ENCODE measurements at places on chromosomes 12 and 14.
A peak's percentile ranks its signal among the peaks of the same experiment; 100 is the strongest.

DNA sequence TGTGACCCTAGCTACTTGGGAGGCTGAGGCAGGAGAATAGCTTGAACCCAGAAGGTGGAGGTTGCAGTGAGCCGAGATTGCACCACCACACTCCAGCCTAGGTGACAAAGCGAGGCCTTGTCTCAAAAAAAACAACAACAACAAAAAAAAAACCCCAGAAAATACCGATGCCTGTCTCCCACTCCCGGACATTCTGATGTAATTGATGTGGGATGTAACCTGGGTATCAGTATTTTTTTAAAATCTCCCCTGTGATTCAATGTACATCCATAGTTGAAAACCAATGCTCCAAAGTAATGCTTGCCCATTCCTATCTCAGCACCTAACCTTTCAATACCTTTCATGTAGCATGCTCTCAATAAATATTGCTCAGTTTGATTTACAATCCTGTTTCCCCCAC is 11.7 kb upstream of the TMED10 start:
- no peak for DNase-seq
- peaks cover 3% of the 10 kb centered on the region for H3K4me1 ChIP-seq
- no peak overlapping the region for H3K4me3 ChIP-seq
- peaks cover 6% of the 10 kb centered on the region for H3K27me3 ChIP-seq

DNA sequence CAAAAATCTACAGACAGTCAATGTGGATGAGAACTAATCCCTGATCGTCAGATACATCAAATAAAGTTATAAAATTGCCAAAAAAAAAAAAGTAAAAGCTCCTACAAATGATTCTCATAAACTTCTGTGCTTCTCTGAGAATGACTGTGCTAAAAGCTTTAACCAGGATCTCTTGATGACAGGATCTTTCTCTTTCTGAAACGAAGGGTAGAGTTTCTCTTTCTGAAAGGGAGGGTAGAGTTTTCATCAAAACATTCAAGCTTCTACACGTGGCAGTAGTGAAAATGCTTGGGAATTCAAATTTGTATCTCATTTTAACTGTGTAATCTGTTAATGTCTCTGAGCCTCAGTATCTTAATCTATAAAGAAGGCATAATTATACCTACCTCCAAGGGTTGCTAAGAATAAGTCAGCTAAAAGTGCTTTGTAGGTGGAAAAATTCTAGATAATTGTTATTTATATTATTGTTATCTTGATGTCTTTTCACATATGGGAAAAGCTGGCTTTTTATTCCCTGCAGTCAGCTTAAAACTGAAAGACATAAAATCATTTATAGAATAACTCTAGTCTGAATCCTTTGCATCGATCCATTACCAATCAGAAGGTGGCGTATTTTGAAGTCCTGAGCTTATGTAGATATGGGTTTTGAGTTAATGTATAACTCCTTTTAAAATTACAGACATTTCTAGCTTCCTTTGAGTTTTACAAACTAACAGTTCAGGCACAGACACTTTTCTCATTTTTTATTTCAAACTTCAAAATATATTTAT is 157.4 kb downstream of the DACT1 start:
- no peak overlapping the region for H3K4me3 ChIP-seq
- H3K27ac ChIP-seq = no peak overlapping the region
- no peak for DNase-seq
- peaks cover 11% of the 10 kb centered on the region for H3K27me3 ChIP-seq
- H3K36me3 ChIP-seq = no peaks in the 10 kb centered on the region

- H3K4me3 ChIP-seq = peak overlapping the region; percentile 1
- H3K27ac ChIP-seq = no peak overlapping the region
- no peak for DNase-seq
Measured at GRCh38 chr12:101642115-101643067, 47.6 kb downstream of the MYBPC1 start.

- H3K36me3 ChIP-seq = no peaks in the 10 kb centered on the region
- H3K4me3 ChIP-seq = no peak overlapping the region
- H3K27ac ChIP-seq = no peak overlapping the region
Measured at GRCh38 chr12:83145325-83145840, 458.7 kb downstream of the TMTC2 start.

DNA sequence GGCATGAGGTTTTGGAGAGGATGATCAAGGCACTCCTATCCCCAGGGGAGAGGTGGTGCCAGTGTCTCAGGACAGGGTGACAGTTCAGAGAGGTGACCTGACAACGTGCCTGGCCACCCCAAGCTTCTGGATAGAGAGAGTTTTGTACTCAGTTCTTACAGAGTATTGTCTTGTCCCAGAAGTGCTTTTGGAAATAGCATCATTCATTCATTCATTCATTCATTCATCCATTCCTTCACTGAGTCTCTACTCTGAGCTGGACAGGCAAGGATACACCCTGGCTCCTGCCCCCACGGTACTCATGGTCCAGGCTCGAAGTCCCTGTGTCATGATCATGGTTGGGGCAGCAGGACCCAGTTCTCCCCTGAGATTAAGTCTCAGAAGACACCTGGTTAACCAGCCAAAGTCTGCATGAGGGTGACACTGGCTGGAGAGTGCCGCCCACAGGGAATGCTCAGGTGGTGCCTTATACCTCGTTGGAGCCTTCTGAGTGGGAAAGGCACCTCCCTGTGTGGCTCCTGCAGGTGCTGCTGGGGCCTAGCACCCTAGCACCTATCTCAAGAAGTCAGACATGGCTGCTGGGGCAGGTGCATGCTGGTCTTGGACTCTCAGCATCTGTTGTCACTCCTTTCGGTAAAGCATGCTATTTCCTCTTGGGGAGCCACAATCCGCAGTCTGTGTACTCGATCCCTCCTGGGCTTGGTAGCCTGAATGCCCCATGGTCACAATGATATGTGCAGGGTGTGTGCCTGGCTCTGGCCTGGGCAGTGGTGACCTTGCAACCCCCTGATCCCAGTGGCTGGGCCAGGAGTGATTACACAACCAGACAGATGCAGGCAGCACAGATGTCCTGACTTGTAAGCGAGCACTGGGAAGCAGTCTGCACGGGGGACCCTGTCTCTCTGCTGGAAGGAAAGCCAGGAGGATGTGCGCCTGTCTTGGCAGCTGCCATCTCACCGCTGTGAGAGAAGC is 57.8 kb downstream of the C14orf132 start:
- peaks cover 3% of the 10 kb centered on the region for H3K4me1 ChIP-seq
- H3K4me3 ChIP-seq = no peak overlapping the region
- no peak overlapping the region for H3K27ac ChIP-seq
- no peak for DNase-seq
- H3K27me3 ChIP-seq = no peaks in the 10 kb centered on the region

- H3K4me3 ChIP-seq = no peak overlapping the region
- DNase-seq = no peak
- peaks cover 13% of the 10 kb centered on the region for H3K27me3 ChIP-seq
- H3K27ac ChIP-seq = no peak overlapping the region
Measured at GRCh38 chr12:106150555-106150954, 11.8 kb upstream of the NUAK1 start.

- H3K4me1 ChIP-seq = peaks cover 2% of the 10 kb centered on the region
- H3K36me3 ChIP-seq = no peaks in the 10 kb centered on the region
- peaks cover 6% of the 10 kb centered on the region for H3K27me3 ChIP-seq
- DNase-seq = no peak
- no peak overlapping the region for H3K4me3 ChIP-seq
Measured at GRCh38 chr12:110932046-110932445, 11.7 kb upstream of the MYL2 start.

GRCh38 chr12:56983386-56983785 is 23.0 kb downstream of the ZBTB39 start:
- peaks cover 3% of the 10 kb centered on the region for H3K27me3 ChIP-seq
- no peak overlapping the region for H3K4me3 ChIP-seq
- H3K36me3 ChIP-seq = no peaks in the 10 kb centered on the region
- DNase-seq = no peak
- peaks cover 5% of the 10 kb centered on the region for H3K4me1 ChIP-seq

GRCh38 chr14:101624536-101624935 is 63.2 kb downstream of the DIO3 start:
- peaks cover 2% of the 10 kb centered on the region for H3K4me1 ChIP-seq
- peaks cover 2% of the 10 kb centered on the region for H3K27me3 ChIP-seq
- no peak overlapping the region for H3K27ac ChIP-seq
- no peak overlapping the region for H3K4me3 ChIP-seq
- no peak for DNase-seq

DNA sequence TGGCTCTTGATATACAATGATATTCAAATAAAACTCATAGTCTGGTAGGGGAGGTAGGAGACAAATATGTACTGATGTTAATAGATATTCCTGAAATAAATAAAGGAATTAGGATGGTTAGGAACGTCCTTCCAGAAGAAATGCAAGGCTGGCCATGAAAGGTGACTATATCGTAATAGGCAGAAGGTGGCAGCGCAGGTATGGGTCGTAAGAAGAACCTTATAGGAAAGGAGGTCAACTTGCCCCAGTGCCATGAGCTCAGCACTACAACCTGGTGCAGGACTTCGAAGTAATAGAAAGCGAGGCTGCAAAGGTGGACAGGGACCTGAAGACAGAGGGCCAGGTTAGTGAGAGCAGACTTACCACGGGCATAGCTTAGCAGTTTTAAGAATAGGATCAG is 55.3 kb upstream of the FGD4 start:
- H3K4me3 ChIP-seq = no peak overlapping the region
- H3K27me3 ChIP-seq = no peaks in the 10 kb centered on the region
- no peak overlapping the region for H3K27ac ChIP-seq
- no peak for DNase-seq
- no peaks in the 10 kb centered on the region for H3K36me3 ChIP-seq

DNA sequence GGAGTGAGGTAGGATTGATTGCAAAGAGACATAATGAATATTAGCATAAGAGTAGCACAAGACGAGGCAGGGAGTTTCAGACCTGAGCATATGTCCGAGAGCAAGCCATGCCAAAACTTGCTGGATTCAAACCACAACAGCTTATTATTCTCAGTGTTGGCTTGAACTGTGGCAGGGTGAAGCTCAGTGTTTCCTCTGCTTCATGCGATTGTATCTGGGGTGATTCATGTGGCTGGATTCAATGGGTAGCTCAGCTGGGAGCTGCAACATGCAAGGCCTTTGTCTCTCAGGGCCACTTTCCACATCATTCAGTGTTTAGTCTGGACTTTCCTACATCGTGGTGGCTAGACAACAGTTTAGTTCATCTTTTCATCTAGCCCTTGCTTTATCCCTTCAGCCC is 22.1 kb upstream of the E2F7 start:
- H3K27ac ChIP-seq = no peak overlapping the region
- H3K4me3 ChIP-seq = no peak overlapping the region
- H3K27me3 ChIP-seq = peaks cover 2% of the 10 kb centered on the region
- no peak for DNase-seq
- no peaks in the 10 kb centered on the region for H3K4me1 ChIP-seq
- H3K36me3 ChIP-seq = no peaks in the 10 kb centered on the region

DNA sequence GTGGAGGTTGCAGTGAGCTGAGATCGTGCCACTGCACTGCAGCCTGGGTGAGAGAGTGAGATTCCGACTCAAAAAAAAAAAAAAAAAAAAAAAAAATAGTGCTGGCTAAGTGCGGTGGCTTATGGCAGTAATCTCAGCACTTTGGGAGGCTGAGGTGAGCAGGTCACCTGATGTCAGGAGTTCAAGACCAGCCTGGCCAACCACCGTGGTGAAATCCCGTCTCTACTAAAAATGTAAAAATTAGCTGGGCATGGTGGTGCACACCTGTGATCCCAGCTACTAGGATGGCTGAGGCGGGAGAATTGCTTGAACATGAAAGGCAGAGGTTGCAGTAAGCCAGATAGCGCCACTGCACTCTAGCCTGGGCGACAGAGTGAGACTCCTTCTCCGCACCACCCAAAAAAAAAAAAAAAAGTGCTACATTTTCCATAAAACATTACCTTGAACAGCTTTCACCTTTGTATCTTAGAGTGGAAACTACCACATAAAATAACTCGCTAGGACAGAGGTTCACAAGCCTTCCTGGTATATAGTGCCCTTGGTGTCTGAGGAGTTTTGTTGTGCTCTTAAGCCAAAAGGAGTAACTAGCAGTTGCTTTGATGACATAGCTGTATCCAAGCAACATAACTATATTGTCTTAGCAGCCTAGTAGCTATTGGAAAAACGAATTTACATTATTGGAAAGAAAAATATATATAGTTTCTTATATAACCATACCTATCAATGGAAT is 11.1 kb downstream of the PTGES3 start:
- peak overlapping the region; percentile 60 for H3K27ac ChIP-seq
- DNase-seq = no peak
- no peak overlapping the region for H3K4me3 ChIP-seq
- H3K27me3 ChIP-seq = no peaks in the 10 kb centered on the region
- peaks cover 59% of the 10 kb centered on the region for H3K4me1 ChIP-seq

- peaks cover 88% of the 10 kb centered on the region for H3K27me3 ChIP-seq
- no peaks in the 10 kb centered on the region for H3K4me1 ChIP-seq
- no peak overlapping the region for H3K4me3 ChIP-seq
- no peak overlapping the region for H3K27ac ChIP-seq
Measured at GRCh38 chr12:114447274-114447716, 41.4 kb upstream of the TBX5 start.

DNA sequence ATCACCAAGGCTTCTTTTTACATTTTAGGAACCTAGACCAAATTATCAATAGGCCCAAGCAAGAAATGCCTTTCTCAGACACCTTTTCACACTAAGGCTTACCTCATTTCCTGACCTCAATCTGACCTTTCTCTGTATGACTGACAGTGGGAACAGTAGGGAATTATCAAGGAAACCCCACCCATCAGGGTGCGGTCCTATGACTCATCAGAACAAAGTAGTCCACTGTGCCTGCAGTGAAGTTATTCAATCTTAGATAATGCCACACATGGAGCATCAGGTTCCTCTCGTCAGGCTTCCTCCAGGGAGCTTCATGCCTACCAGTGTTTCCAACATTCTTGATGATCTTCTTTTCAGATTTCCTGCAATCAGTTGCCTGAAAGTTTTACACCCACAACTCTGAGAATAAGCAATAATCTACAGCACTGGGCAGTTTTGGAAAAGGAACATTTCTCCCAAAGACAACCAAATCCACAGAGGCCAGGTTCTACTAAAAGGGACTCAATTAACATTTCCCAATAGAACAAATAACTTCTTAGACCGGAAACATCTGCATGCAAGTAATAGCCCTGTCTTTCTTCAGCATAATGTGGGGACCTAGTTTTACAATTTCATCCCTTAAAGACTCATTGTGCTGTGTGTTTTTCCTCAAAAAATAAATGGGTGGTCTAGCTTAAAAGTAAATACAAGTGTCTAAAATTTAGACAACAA is 35.9 kb upstream of the TMTC2 start:
- no peaks in the 10 kb centered on the region for H3K36me3 ChIP-seq
- no peak overlapping the region for H3K27ac ChIP-seq
- no peaks in the 10 kb centered on the region for H3K27me3 ChIP-seq

DNA sequence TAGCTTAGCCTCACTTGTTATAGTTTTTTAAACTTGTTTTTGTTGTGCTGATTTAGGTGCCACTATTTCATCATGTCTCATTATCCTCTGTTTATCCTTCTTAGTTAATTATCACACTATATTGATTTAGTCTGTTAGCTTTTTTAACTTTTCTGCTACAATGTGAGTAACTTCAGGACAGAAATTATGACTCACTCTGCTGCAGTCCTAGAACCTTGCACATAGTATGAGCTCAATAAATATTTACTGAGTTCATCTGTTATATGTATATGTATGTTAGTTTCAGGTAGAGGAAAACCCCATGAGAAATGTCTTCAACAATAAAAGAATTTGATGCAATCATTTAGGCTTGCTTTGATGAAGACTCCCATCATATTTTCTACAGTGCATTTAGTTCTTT is 224.3 kb upstream of the NAV3 start:
- H3K27me3 ChIP-seq = no peaks in the 10 kb centered on the region
- no peaks in the 10 kb centered on the region for H3K4me1 ChIP-seq
- no peak for DNase-seq
